Adrenal gland (tissue), 19 donors: ENCODE measurements at places on chromosomes 13 and 19.

GRCh38 chr13:110012102-110012739, 225.8 kb upstream of the IRS2 start:
- DNase-seq, result no peak

DNA sequence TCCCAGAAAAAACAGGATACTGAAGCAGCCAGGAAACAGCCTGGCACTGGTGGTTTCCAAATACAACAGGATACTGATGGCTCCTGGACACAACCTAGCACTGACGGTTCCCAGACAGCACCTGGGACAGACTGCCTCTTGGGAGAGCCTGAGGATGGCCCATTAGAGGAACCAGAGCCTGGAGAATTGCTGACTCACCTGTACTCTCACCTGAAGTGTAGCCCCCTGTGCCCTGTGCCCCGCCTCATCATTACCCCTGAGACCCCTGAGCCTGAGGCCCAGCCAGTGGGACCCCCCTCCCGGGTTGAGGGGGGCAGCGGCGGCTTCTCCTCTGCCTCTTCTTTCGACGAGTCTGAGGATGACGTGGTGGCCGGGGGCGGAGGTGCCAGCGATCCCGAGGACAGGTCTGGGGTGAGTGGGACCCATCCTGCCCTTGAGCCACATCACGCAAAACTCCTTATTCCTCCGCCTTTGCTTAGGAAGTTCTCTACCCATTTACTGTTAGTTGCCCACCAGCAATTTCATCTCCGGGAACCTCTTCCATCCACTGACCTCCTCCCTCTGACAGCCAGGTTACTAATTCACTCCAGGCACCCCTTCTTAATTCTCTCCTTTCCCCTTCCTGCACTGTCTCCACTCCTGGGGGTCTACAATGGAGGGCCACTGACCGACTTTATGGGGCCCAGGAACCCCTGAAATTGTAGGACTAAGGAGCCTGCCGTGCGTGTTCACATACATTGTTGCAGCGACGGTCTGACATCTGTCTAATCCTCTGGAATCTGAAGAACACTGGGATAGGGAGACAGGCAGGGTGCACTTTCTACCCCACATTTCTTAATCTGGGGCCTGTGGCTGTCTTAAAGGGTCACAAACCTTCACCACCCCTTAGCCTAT, 1.2 kb downstream of the ITPKC start:
- DNase-seq, result peak; percentile 64

DNA sequence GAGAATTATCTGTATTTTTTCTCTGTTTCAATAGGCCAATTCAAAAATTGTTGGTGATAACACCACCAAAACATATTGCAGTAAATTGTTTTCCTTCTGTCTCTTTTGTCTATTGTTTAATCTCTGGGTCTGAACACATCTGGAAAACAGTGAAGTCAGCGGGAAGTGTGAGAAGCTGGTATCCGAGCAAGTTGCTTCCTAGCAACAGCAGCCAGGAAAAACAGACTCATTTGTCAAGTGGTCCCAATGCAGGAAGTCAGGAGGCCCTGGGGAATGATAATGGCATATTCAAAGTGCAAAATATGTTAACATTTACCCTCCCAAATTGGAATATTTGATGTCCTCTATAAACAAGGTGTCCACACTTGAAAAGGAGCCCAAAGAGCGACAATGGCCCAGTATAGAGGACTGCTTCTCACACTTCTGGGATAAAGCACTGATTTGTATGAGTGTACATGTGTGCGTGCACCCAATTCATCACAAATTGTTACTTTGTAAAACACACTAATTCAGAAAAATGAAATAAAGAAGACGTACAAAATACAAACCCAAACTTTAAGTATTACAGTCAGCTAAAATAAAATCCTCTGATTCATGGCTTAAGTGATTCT, 515.0 kb downstream of the TBC1D4 start:
- no peak for DNase-seq

DNA sequence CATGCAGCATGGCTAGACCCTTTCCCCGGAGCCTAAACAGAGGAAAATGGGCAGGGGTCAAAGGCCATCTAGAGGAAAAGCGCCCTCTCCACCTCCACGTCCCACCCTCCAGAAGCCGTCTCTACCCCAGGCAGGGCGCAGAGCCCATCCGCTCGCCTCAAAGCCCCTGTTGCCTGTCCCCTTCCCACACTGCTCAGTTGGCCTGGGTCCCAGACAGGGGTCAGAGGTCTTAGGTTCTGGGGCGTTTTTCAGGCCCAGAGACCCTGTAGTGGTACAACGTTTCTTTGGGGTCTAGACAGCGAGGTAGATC, 285 bp downstream of the TMEM143 start:
- peak; percentile 69 for DNase-seq

- DNase-seq, result no peak
Observed at GRCh38 chr13:50359779-50360178, 344.5 kb downstream of the KCNRG start.

DNA sequence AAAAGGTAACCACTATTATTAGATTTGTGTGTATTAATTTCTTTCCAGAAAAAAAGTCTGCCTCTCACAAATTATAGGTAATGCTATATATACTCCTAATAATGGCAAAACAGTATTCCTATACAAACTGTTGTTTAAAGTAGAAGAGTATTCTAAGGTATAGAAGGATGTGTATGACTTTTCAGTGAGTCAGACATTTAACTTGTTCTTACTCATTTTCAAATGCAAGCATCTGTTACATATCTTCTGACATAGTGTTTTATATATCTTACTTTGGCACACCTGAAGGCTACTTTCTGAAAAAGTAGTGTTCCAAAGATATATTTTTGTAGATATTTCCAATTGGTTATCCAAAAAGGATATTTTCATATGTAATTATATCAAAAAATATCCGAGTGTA, 3.5 kb upstream of the SLITRK5 start:
- DNase-seq, result no peak

DNA sequence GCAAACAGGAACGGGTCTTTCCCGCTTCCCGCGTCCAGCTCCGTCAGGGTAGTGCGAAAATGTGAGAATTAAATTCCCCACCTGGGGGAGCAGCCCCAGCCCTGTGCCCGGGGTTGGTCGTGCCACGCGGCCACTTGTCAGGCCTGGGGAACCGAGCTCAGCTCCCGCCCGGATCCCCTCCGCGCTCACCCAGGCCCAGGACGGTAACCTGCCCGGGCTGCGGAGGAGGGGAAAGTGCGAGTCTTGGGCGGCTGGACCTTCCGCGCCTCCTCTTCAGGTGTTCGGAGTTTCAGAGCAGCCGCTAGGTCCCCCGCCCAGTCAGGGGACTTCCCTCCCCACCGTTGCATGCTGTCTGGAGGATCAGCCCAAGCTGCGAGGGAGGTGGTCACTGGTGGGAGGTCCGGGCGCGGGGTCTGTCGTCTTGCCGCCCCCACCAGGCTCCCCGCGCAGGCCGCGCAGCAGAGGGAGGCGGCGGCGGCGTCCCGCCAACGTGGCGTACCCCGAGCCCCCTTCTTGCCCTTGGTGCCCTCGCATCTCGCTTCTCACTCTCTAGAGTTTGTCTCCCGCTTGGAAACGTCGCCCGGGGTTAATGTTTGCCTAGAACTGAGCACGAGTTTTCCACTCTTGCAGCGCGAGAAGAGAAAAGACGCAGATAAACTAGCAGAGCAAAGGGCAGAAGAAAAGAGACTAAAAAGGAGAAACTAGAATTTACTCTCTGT, 8.1 kb downstream of the URAD start:
- DNase-seq, result no peak

DNA sequence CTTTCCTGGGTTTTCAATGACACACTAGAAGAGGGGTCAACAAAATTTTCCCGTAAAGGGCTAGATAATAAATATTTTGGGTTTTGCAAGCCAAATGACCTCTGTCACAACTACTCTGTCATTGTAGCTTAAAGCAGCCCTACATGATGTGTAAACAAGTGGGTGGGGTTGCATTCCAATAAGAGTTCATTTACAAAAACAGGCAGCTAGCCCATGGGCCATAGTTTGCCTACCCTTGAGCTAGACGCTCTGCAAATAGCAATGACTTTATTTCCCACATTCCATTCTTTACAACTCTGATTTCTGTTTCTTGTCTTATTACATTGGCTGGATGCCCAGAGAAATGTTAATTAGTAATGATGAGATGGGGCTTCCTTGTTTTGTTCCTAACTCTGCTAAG, 76.0 kb downstream of the ZNF557 start:
- DNase-seq, result peak; percentile 35

DNA sequence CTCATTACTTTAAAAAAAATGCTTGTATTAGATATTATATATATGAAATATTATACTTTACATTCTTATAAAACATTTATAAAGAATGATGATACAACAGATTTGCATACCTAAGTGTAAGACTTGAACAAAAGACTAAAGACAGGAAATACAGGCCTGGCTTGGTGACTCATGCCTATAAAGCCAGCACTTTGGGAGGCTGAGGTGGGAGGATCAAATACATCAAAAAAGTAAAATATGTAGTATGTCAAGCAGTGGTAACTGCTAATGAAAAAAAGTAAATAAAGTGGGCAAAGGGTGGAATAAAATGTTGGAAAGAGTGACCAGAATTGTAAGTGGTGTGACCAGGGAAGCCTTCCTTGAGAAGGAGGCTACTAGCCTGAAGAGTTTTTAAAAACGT, 133.7 kb downstream of the GGACT start:
- DNase-seq, result no peak

DNA sequence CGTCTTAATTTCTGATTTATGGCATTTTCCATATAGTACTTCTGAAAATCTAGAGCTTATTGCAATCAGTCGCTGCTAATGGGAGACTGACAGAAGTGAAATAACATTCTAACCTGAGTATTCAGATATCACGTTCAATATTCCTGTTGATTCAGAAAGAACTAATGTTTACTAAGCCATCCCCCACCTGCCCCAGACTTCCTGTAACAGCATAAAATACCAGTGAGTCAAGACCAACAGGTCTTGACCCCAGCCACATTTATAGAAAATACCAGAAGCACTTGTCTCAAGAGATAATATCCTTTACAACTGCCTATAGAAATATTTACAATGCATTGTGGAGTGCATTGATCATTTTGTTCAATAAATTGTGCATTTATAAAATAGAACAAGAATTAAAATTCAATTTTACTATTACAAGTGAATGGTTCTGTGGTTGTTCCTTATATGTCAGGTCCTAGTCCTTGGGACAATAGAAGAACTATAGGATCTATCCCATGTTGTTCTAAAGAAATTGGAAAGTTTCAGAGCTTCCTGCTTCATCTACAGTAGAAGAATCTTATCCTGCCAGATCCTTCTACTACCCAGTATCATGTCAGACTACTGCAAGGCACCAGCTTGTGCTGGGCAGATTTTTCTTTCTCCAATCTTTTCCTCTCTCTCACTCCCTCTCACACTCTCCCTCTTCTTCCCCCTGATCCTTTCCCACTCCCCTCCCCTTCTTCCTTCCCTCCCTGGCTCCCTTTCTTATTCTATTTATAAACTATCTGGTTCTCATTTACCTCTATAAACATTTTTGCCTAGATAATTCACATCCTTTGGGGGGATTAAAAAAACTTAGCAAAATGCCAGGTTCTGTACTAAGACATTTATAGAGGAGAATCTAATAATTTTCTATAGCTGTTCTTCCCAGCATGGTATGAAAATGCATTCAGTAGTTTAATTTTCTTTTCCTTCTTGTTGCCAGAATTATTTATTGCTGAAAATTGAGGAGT, 629.9 kb downstream of the DIAPH3 start:
- DNase-seq, result no peak

DNA sequence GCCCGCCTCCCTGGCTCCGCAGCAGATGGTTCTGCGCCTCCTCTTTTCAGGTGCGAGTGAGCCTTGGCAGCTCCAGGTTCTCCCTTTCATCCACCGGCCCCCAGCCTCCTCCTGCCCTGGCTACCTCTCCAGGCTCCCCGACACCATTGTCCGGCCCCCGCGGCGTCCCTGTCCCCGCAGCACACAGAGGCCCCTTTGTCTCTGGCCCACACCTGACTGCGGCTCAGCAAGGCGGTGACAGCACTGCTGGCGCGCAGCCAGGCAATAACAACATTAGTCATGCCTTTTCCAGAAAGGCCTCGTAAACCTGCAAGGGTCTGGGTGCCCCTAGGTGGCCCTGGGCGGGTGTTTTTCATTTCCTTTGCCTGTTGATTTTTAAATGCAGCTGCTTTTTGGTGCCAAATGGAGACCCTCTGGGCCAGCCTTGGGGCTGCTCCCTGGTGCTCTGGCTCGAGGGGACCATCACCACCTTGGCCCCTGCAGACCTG, 73.2 kb upstream of the MEDAG start:
- DNase-seq, result peak; percentile 72

DNA sequence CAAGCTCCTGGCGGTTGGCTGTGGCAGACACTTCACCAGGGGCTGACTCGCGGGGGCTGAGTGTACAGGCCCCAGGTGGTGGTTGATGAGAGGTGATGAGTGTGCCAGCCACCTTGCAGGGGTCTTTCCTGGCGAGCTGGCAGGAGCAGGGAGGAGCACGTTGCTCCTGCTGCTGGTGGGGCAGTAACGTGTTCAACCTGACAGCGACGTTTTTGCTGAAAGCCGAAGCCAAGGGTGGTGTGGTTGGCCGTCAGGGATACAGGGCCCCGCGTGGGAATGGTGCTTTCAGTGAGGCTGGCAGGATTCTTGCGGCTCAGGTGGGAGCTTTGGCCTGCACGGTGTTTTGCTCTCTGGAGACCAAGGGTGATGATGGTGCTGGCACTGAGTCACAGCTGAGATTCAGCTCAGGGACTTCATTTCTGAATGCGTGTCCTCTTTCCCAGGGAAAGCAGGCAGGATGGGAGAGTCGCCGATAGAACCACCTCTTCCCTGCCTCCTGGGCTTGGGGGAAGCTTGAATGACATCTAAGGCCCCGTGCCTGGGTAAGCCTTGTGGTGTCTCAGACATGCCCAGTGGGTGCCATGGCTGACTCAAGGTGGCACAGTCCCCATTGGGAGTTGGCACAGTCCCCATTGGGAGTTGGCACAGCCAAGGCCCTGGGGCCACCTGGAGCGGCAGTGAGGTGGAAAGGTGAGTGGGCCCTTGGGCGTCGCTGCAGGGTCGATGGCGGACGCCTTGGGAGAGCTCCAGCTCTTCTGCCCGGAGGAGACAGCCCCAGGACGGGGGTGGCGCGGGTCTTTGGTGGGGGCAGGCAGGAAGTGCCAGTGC, 8.8 kb downstream of the DAZAP1 start:
- no peak for DNase-seq

DNA sequence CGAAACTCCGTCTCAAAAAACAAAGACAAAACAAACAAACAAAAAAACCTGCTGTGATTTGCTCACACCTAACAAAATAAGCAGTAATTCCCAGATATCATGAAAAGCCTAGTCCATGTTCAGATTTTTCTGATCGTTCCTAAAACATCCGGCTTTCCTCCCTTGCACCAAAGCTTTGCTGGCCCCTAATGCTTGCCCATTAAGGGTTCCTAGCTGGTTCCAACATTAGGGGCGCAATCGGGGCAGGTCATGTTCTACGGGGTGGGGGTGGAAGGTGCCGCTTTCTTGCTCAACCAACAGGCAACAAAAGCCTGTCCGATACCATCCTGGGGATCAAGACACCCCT, 25.5 kb upstream of the FXYD3 start:
- no peak for DNase-seq

DNA sequence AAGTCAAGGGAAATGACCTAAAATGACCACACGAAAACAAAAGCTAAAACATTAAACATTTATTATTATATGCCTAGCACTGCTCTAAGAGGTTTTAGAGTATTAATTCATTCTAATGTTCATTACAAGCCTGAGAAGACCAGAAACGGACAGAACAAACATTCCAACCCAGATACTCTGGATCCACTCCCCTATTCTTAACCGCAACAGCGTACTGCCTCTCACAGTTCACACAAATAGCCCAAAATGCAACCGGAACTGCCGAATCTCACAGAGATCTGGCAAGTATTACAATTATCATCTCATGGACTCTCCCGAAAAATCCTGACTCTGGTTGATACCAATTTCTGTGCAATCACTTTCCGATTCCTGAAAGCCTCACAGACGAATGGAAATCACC, 1.4 kb downstream of the ZNF780B start:
- DNase-seq, result no peak
